GM10248 (cell line): ENCODE measurements at places on chromosomes 16 and 17.

DNA sequence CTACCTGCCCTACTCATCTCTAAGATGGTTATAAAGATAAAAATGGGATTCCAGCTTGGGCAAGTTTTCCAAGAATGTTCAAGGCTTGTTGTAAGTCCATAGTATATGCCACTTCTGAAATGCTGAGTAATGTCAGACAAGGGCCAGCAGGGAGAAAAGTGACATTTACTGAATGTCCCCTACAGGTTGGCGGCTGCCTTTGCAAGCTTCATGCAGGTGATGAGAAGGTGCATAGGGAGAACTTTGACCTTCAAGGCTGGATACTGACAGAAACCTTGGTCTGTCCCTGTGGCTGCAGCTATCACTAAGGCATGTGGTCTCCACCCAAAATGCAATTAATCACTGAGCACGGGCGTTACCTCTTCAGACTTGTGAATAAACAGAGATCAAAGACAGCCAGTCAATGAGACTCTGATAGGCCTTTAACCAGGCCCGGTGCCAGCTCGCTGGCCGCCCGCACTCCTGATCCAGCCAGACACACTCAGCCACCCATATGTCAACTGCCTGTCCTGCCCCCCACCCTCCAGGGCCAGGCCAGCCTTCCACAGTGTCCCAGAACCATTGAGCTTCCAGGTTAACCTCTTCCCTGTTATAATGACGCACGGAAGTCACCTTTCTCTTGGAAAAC lies 26.8 kb upstream of the AXIN2 start:
- no peak for DNase-seq

- DNase-seq: no peak
These were observed 54.6 kb upstream of the ACSF3 start for GRCh38 chr16:89038811-89039735.

DNA sequence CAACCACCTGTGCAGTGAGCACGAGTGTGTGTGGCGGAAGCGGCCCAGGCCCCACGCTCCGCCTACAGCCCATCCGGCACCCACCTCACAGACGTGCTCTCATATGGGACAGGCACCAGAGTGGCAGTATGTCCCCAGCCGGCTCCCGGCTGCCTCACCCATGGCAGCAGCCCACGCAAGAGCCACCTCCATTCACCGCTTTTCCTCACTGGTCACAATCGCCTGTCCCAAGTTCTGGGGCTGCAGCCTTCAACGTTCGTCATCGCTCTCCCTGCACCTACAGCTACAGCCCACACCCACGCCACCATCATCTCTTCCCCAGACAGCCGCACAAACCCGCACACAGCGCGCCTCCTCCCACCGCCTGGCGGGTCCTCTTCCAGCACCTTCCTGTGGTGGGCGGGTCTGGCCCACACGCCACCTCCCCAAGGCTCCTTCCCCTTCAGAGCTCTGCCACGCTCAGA lies 17.5 kb upstream of the TRAP1 start:
- DNase-seq: no peak

- DNase-seq: peak; percentile 67
These were observed 594 bp downstream of the MAPK8IP3 start for GRCh38 chr16:1706386-1707192.

- no peak for DNase-seq
These were observed 36.0 kb downstream of the SOCS3 start for GRCh38 chr17:78323826-78324390.

GRCh38 chr17:7840441-7840840 lies 6.4 kb downstream of the KDM6B start:
- no peak for DNase-seq

GRCh38 chr17:27512511-27513346 lies 56.5 kb downstream of the KSR1 start:
- no peak for DNase-seq

DNA sequence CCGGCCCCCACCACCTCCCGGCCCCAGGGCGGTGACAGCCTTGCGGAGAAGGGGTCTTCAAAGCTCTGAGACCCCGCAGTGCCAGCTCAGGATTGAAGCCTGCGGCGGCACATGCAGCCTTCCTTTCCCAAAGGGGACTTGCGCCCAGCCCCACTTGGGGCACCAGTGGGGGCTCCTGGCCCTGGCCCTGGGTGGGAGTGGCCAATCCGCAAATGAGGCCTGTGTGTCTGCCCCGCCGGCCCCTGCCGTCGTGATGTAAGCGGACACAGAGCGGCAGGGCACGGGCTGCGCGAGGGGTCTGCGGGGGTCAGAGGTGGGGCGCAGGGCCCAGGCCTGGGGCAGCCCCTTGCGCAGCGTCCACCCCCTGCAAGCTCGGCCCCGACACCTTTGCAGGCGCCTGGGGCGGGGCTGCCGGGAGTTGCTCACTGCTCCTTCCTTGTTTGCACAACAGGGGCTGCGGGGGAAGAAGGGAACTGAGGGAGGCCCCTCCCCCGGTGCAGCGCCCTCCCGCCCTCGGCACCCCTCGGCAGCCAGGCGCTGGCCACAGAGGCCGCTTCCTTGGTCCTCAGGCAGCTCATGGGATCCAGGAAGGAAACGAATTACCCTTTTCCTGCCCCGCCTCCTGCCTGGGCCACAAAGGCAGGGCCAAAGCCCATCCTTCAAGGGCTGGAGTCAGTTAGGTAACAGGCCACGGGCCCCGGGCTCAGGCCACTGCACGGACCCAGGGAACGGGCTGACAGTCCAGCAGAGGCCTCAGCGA lies 2.9 kb downstream of the SLC16A3 start:
- no peak for DNase-seq

GRCh38 chr16:4270091-4270490 lies 2.7 kb downstream of the TFAP4 start:
- no peak for DNase-seq

DNA sequence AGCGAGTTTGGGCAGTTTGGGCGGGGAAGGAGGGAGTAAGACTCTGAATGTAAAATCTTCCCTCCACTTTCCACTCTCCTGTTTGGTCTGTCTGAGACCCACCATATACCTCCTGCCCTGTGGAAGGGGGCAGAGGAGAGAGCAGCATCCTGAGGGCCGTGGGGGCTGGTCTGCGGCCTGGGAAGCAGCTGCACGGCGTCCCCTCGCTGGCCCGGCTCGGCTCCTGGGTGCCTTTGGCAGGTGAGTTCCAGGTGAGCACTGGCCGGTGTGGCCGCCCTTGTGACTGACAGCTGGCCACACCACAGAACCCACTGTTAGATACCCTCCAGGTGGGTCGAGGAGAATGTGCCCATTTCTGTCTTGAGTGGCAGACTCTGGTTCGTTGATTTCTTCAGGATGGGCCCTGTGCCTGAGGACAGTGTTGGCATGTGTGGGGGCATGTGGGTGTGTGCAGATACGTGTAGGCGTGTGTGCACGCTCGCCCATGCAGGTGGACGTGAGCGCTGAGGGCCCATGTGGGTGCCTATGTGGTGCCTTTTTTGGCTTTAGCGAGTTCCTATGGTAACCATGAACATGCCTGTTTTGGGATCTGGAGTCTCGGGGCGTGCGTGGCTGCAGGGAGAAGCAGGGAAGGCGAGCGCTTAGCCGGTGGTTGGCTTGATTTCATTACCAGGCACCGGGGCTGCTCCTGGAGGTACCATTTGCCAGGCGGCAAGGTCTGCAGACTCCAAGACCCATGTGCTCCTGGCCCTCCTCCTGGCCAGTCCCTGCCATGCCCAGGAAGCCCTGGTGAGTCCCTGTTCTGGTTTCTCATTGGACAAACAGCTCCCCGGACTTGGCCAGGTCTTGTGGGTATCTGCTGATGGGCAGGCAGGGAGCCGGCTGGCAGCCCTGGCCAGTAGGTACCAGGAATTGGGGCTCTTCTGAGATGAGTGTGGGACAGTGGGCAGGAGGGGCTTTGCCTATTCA lies 12.4 kb downstream of the RAP1GAP2 start:
- no peak for DNase-seq

DNA sequence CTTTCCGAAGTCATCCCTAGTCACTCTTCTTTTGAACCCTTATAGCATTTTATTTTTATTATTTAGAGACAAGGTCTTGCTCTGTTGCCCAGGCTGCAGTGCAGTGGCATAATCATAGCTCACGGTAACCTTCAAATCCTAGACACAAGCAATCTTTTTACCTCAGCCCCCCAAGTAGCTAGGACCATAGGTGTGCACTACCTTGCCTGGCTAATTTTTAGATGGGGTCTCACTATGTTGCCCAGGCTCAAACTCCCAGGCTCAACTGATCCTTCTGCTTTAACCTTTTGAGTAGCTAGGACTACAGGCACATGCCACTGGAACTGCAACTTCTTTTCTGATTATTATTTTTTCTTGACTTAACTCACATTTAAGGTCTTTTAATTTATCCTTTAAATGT lies 33.0 kb upstream of the TMEM97 start:
- DNase-seq: no peak
